ENCODE measurements at places on chromosomes 13 and 19.

- DNase-seq, result no peak
Measured at GRCh38 chr19:16554776-16555175, 12.5 kb upstream of the CHERP start.

DNA sequence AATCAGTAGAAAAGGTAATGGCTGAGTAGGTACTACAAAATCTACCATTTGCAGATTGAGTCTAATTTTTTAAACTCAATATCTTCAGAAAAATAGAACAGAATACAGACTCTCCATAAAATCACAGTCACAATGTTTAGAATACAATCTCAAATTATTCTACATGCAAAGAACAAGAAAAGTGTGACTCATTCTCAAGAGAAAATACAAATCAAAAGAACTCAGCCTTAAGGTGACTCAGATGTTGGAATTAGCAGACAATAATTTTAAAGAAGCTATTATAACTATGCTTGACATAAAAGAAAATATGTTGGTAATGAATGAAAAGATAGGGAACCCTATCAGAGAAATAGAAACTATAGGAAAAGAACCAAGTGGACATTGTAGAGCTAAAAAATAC, 78.9 kb downstream of the RXFP2 start:
- no peak for DNase-seq

DNA sequence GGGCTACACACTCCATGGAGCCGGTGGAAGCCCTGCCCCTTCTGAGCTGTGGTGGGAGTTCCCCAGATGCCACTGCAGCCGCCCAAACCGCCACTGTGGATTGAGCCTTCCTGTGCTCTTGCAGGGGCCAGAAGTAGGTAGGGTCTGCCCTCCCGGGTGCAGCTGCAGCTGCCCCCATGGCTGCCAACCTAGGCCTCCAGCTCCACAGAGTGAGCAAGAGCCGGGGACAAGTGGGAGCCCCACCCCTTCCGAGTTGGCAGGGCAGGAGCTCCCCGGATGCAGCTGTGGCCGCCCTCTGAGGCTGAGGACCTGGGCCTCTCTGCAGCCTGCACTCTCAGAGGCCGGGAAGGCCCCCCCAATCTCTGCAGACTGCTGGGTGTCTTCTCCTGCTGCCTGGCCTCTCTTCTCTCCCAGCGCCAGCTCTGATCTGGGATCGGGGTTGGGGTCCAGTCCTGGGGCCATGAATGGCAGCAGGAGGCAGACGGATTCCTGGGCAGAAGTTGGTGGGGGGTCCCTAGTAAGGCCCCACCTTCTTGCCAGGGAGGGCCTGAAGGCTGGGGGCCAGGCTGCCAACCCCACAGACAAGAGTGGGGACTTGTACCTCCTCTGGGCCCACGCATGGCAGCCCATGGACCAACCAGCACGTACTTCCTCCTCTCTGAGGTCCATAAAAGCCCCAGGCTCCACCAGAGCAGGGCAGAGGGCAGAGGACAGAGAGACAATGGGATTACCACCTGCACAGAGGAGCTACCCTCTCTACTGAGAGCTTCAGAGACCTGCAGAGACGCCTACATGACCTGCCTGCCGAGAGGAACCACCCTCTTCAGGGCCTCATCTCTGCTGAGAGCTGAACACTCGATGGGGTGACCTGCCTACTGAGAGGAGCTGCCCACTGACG, 28.9 kb downstream of the AP2S1 start:
- DNase-seq, result no peak

- DNase-seq, result no peak
Measured at GRCh38 chr19:37077501-37077933, 716 bp upstream of the ZNF420 start.

- no peak for DNase-seq
Measured at GRCh38 chr19:36093687-36094086, 17.3 kb upstream of the OVOL3 start.
